ENCODE measurements at places on chromosomes 4 and X.
A peak's percentile ranks its signal among the peaks of the same experiment; 100 is the strongest.

- DNase-seq: no peak
These were observed 120.2 kb upstream of the NDST4 start for GRCh38 chr4:115233600-115233999.

- no peak for DNase-seq
These were observed 50.9 kb downstream of the IDS start for GRCh38 chrX:149453906-149454822.

GRCh38 chr4:148259841-148260240 is 182.4 kb downstream of the NR3C2 start:
- no peak for DNase-seq

DNA sequence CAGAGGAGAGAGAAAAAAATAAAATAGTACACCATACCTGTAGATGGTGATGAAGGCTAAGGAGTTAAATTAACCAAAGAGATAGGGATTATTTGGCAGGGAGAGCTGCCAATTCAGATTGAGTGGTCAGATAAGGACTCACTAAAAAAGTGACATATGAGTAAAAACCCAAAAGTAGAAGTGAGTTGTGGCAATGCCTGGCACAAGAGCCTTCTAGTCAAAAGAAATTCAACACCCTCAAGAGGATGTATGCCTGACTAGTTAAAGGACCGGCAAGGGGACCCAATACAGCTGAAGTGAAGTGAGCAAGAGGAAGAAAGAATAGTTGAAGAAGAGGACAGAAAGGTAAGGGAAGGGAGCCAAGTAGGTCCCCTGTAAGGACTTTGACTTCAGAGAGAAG is 34.9 kb downstream of the ELF2 start:
- DNase-seq: no peak

DNA sequence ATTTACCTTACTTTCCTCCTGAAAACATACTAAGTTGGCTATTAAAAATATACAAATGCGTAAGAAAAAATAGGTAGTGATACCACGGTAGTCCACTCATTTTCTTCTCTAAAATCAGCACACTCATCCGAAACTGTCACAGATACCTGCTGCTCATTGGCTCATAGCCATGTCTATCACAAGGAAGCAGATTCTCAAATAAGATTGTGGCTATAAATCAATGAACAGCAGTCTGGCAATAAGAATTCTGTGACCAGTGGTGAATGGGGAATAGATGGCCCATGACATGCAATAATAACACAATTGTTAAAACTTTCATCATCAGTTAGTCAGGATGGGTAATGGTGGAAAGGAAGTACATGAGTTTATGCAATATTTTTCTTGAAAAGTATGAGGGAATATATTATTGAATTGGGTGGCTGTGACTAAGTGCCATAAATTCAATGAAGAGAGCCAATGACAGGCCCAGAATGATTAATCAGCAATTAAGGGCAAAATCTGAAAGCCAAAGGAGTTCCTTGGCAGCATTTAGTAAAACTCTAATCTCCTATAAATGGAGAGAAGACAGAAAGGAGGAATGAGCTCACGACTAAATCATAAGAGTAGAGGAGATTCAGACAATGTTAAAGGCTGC is 202.3 kb upstream of the NEIL3 start:
- DNase-seq: no peak

DNA sequence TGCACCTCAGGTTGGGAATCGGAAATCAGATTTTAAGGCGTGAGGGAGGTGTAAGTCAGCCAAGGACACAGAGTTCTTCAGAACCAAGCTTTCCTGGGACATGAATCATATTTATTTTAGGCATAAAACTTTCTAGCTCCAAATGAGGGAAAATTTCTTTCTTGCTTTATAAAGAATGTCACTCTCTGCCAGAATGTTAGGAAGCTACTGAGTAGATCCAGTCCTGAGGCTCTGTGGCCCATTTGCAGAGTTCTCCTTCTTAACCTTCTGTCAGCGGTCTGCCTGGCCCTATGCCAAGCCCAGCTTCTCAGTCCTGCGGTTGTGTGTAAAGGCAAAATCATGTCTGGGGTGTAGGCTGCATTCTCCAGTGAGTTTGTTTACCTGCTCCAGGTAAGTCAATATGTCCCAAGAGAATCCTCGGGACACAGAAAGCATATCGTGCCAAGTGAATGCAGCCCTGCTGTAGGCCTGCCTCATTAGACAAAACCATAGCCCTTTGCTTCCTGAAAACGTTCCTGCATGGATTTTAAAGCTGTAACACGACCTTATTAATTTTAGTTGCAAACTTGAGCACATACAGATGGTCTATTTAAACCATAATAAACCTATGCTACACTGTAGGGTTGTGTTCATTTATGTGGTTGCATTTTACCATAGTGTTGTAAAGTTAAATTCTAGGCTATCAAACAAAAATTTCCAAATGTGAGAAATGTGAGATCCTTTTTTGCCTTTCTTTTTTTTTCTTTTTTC is 29.2 kb upstream of the CCNI start:
- peak; percentile 70 for DNase-seq

DNA sequence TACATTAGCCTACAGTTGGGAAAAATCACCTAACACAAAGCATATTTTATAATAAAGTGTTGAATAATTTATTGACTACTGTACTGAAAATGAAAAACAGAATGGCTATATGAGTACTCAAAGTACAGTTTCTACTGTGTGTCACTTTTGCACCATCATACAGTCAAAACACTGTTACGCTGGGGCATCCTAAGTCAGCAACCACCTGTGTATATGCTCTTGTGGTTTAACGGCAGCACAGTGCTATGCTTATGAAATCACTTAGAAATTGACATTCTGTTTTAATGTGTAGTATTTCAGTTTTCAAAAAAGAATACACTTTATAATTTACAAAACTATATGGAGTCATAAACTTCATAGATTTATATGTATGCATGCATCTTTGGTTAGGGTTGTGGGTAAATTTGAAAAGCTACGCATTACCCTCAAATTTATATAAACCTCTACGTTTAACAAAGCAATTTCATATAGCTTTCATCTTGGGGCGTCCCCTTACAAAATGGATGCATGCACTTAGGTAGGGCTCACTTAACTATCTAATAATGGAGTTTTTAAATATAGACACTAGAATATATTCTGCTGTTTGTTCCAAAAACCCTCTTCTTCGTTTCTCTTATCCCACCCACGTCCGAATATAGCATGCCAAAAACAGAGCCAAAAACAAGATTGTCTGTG is 690 bp upstream of the NEIL3 start:
- no peak for DNase-seq

DNA sequence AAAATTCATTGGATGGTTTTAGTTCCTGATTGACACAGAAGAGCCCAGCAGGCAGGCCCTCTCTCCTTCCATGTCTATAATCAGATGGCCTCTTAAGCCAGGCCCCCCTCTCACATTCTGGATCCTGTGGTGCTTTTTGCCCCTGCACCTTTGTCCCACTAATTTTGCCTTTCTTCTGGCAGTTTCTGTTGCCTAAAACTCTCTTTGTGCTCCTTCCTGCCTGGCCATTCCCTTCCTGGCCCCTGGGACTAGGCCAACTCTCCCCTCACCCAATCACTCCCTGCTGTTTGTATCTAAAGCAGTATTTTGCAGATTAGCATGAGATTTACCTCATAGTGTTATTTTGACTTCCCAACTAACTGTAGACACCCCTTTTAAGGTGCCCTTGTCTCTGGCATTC is 42.7 kb upstream of the DDX3X start:
- DNase-seq: no peak

- no peak for DNase-seq
These were observed 57.7 kb upstream of the TENM3 start for GRCh38 chr4:182185491-182185890.

DNA sequence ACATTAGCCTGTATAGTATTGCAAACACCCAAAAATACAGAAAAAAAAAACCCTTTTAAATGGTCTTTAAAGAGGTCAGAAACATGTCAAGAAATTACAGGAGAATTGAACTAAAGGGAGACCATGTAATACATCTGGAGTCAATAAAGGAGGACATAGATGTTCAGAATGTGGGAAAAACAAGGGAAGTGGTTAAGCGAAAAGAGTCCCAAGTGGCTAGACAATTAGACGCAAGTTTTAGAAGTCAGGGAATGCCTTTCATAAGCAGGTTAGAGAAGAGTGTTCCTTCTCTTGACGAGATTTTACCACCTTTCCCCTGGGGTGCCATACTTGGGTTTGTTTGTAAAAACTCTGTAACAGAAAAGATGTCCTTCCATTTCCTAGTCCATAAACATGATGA is 7.8 kb downstream of the LNX1 start:
- no peak for DNase-seq

DNA sequence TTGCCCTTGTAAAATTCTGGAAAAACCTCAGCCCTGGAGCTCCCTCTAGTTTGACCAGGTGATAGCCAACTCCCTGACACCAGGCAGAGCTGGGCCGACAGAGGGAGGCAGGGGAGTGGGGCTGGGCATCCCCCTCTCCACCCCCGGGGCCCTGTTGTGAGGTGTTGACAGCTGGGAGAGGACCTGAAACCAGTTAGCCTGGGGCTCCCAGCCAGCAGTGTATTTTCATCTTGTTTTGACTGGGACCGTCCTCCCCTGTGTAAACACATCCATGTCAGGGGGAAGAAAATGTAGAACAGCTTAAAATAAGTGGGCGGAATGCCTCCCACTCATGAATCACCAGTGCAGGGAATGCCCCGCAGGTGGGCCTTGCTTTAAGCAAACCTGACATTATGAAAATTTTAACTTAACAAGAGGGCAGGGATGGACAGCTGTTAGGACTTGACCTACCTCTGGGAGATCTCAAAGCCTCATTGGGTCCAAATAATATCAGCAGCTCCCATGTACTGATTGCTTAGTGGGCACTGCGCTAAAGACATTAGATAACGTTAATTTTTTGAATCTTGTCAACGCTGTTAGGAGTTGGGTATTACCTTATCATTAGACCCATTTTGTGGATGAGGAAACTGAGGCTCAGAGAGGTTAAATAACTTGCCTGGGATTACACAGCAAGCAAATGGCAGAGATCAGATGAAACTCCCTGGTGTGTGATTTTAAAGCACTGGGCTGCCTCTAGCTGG is 45.9 kb downstream of the TSC22D3 start:
- no peak for DNase-seq

GRCh38 chrX:100677611-100678181 is 33.7 kb downstream of the SRPX2 start:
- no peak for DNase-seq

GRCh38 chr4:139961344-139961946 is 192.5 kb downstream of the MAML3 start:
- DNase-seq: no peak

DNA sequence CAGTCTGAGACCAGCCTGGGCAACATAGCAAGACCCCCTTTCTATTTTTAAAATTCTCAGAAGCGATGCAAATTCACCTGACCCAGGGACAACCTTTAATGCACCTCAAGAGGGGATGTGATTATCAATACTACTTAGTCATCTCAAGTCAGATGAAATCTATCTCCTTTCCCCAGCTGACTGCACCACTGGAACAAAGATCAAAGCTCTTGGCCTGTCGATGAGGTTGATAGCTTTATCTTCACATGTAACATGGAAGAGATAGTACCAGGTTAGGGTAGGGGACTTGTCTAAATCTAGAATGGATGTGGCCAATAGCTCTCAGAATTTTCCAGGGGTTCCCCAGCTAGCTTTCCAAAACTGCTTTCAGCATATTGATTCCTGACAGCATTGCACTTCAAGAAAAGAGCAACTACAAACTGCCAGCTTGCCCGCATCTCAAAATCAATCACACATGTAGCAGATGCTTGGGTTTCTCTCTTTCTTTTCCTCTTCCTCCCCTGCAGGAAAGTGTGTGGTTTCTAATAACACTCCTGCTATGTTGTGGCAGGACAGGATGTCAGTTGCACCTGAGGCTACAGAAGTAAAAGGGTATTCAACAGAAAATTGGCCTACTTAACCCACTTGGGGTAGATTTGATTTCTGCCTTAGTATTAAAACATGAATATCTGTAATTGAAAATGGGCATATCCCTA is 12.2 kb upstream of the TMEM164 start:
- DNase-seq: no peak

DNA sequence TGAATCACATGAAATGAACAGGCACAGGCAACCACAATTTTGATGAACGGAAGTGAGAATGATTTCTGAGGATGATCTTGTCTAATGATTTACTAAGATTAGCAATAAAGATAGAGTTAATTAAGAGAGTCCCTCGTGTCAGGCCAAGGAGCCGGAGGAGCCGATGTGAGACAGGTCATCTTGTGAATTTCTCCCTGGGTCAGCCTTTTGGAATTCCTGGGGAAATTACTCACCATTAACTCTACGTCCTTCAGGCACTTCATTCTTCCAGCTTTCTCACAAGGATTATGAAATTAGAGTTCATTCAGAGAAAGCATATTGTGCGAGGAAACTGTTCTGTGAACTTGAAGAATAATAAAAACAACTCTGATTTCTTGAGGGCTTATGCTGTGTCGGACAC is 86.7 kb downstream of the PSAPL1 start:
- DNase-seq: no peak

DNA sequence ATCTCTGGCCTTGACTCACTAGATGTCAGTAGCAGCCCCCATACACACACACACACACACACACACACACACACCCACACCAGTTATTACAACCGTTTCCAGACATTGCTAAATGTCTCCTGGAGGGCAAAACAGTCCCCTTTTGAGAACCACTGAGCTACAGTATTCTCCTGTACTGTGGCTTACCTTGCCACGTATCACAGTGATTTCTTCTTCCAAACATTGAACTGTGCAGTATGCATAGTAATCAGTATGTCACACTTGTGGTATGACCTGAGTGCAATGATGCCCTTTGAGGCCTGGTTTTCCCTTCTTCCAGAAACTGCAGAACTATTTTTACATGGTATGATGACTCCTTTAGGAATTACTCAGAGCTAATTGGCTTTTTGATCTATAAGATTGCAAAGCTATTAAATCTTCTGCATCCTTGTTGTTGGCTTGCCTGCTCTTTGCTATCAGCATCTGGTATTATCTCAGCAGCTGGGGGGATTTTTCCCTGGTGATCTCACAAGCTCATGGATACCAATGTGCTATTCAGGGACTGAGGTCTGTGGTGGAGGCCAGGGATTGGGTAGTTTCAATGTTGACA is 3.6 kb upstream of the THOC2 start:
- DNase-seq: no peak

- DNase-seq: peak; percentile 46
These were observed 3.7 kb upstream of the BEX4 start for GRCh38 chrX:103211012-103211715.

DNA sequence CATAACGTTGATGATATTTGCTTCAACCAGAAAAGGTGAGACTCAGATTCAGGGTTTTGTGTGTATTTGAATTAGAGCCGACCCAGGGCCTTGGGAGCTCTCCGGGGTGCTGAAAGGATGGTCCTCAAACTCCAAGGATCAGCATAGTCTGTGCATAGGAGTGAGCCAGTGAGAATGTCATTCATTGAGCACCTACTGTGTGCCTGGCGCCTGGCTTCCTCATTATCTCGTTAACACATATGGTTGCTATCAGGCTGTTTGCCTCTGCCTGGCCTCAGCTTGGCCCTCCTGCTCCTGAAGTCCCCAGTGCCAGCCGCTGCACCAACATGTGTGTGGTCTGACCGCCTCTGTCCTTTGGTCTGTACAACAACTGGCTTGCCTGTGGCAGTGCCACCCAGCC is 25.1 kb upstream of the JAKMIP1 start:
- no peak for DNase-seq

GRCh38 chr4:121939690-121940089 is 12.2 kb downstream of the TRPC3 start:
- DNase-seq: no peak

- DNase-seq: no peak
These were observed 41.0 kb upstream of the GATB start for GRCh38 chr4:151801547-151802516.

Measured in ureter (tissue), 1 donor.